ENCODE measurements at places on chromosomes 16 and 17. TPM values are rescaled to one million over a fixed set of nuclear protein-coding genes. Genes with fewer than 3 reads are reported as not detected.

DNA sequence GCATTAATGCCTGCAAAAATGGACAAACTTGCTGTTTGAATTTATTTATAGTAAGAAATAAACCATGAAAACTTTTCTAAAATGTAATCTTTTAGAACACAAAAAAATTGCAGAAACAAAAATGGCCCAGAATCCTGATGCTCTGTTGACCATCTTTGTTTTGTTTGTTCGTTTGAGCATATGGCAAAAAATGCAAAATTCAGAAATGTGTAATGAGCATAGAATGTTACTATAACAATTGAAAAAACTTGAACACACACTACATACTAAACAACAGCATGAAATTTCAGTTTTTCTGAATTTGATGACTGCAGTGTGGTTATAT is 1.1 kb upstream of the KPNA2 start:
- H3K36me3 ChIP-seq = peaks cover 43% of the 10 kb centered on the region
- ATAC-seq = no peak
- H3K4me1 ChIP-seq = no peaks in the 10 kb centered on the region
- H3K4me3 ChIP-seq = peak overlapping the region; percentile 97

- no peak overlapping the region for H3K4me3 ChIP-seq
- no peaks in the 10 kb centered on the region for H3K27me3 ChIP-seq
- no peak overlapping the region for H3K27ac ChIP-seq
- H3K4me1 ChIP-seq = peaks cover 7% of the 10 kb centered on the region
- no peaks in the 10 kb centered on the region for H3K36me3 ChIP-seq
These were observed 17.4 kb downstream of the RNF43 start for GRCh38 chr17:58399974-58400373.

The STAT3 gene
- total RNA-seq = 429 TPM

The CCDC40 gene
- total RNA-seq = not detected

DNA sequence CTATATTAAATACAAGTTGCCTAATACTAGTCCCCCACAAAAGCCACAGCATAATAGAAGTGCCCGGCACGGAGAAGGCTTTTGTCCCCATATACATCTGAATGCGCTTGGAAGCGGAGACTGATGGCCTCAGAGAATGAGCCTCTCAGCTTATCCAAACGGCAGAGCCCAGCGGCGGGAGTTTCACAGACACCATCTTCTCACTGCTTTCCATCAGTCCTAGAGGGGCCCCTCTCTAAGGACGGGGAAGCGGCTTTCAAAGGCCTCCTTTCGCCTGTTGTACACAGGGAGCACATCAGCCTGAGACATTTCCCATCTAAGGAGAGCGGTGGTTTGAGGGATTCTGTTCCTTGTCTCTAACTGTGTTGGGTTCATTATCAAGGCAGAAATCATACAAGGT is 16.9 kb downstream of the NXN start:
- H3K27ac ChIP-seq = no peak overlapping the region
- ATAC-seq = no peak
- no peak overlapping the region for H3K4me3 ChIP-seq
- no peaks in the 10 kb centered on the region for H3K36me3 ChIP-seq
- H3K4me1 ChIP-seq = no peaks in the 10 kb centered on the region
- H3K27me3 ChIP-seq = peaks cover 7% of the 10 kb centered on the region

GRCh38 chr17:82810644-82811430 is 29.0 kb downstream of the ZNF750 start:
- no peak overlapping the region for H3K27ac ChIP-seq
- H3K4me1 ChIP-seq = no peaks in the 10 kb centered on the region
- H3K27me3 ChIP-seq = no peaks in the 10 kb centered on the region

The OR2C1 gene
- total RNA-seq = not detected

The FA2H gene
- total RNA-seq = 0.19 TPM
